Stimulated activated CD4-positive, alpha-beta T cell treated with anti-CD3 and anti-CD28 coated beads, Interleukin-12 subunit alpha, Interleukin-12 subunit beta, amount 100 ng/mL, for 48 hours (primary cell): ENCODE measurements at places on chromosomes 3 and 15.

GRCh38 chr15:76674883-76675282 is 230.3 kb downstream of the SCAPER start:
- no peak for DNase-seq

- DNase-seq: peak; percentile 8
Observed at GRCh38 chr3:179068779-179069530, 2.7 kb downstream of the ZMAT3 start.

GRCh38 chr15:58870451-58870850 is 63.0 kb downstream of the SLTM start:
- no peak for DNase-seq

GRCh38 chr3:42019144-42019952 is 57.4 kb upstream of the ULK4 start:
- no peak for DNase-seq

GRCh38 chr3:13285007-13285567 is 135.0 kb downstream of the NUP210 start:
- DNase-seq: no peak

DNA sequence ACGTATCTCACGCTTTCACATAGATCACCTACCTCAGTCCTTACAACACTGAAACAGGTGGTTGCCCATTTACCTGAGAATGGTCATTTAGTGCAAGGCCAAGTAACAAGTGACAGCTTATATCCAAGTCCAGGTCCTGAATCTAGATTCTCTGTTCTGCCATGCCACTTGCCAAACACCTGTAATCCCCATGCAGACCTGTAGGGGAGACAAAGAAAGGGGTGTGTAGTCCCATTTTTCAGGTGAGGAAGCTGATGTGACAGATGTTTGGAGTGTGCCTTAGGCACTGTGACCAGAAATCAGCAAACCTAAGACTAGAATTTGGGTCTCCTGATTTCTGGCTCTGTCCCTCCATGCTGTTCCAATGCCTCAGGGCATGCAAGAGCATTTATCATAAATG is 12.7 kb downstream of the ZNF35 start:
- no peak for DNase-seq

- no peak for DNase-seq
Observed at GRCh38 chr3:130758624-130759369, 12.2 kb upstream of the PIK3R4 start.

GRCh38 chr3:58003093-58003492 is 5.1 kb upstream of the FLNB start:
- no peak for DNase-seq

DNA sequence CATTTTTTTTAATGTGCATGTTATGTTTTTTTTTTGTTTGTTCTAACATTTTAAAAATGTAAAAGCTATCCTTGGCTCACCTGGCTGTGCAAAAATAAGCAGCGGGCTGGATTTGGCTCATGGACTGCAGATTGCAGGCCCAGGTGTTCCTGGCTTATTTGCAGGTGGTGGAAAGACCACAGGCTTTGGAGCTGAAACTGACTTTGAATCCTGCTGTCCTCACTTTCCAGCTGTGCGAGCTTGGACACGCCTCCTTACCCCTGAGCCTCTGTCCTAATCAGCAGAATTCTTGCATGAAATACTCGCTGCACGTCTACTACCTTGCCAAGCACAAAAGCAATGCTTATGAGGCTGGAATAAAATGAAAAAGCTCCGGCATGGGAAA is 188.7 kb upstream of the TPM1 start:
- no peak for DNase-seq

DNA sequence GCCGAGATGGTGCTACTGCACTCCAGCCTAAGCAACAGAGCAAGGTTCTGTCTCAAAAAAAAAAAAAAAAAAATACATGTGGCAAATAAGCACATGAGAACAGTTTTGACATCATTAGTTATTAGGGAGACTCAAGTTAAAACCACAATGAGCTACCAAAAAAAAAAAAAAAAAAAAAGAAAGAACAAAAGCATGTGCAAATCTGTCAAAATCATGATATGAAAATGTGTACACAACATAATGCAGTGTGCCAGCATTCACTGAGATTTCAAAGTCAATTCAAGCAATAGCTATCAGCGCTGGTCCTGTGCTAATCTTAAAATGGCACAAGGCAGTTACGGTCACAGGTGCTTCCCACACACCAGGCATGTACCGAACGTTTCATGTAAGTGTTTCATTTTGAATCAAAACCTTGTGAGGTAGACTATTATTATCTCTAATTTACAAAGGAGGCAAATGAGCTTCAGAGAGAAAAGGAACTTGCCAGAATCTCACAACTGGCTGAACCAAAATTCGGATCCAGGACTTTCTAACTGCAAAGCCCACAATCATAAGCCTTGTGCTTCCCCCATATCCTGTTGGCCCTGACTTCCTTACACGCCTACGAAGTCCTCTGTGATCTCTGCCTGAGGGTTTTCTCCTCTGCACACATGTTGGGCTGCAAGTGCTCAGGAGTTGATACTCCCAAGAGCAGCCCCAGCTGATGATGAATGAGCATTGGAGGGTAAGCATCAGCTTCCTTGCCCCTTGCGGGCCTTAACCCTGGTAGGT is 200.1 kb upstream of the PROK2 start:
- no peak for DNase-seq

DNA sequence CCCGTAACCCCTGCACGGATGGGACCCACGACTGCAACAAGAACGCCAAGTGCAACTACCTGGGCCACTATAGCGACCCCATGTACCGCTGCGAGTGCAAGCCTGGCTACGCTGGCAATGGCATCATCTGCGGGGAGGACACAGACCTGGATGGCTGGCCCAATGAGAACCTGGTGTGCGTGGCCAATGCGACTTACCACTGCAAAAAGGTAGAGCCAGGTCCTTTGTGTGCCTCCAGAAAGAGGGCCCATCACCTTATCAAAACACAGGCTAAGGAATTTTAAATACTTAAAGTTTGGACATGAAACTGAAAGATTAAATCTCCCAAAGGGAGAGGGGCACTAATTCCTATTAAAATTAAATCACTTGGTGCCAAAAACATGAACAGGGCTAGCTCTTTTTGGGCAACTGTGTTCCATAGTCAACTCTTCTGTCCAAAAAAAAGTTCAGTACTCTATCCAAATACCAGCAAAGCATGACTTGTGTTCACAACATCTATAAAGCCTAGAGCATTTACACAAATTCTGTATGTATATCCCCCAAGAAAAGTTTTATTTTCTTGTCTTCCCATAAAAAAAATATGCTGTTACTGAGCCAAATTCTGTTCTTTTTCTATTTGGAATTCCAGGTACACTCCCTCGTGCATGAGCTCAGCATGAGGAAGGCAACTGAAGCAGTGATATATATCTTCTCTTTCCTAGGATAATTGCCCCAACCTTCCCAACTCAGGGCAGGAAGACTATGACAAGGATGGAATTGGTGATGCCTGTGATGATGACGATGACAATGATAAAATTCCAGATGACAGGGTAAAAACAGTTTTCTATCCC is 9.2 kb downstream of the THBS1 start:
- DNase-seq: no peak

- no peak for DNase-seq
Observed at GRCh38 chr3:122508135-122508914, 6.4 kb downstream of the KPNA1 start.

GRCh38 chr3:160126051-160126450 is 99.2 kb upstream of the C3orf80 start:
- no peak for DNase-seq

GRCh38 chr15:64246364-64247189 is 83.8 kb upstream of the PPIB start:
- peak; percentile 56 for DNase-seq

DNA sequence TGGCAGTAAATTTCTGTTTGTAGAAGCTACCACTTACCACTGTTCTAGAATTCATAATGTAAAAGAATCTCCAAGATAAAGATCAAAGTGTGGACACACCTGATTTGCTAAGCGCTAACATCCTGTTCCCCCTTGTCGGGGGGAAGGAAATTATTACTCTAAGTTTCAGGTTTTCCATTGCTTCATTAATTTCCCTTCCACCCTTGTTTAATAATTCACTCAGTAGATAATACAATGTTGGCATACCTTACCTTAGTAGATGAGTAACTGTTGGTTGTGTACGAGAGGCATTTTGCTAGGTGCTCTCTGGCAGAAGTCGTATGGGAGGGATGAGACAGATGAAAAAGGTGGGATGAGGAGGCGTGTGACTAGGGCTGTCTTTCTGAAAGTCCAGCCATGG is 641.2 kb upstream of the ARRDC4 start:
- no peak for DNase-seq
